NK-92 treated with Interleukin-12 subunit alpha and Interleukin-12 subunit beta, amount 100 ng/mL, for 24 hours (cell line): ENCODE measurements at places on chromosomes 4 and X.

- no peak for DNase-seq
Observed at GRCh38 chrX:24298191-24298590, 15.7 kb downstream of the SUPT20HL2 start.

DNA sequence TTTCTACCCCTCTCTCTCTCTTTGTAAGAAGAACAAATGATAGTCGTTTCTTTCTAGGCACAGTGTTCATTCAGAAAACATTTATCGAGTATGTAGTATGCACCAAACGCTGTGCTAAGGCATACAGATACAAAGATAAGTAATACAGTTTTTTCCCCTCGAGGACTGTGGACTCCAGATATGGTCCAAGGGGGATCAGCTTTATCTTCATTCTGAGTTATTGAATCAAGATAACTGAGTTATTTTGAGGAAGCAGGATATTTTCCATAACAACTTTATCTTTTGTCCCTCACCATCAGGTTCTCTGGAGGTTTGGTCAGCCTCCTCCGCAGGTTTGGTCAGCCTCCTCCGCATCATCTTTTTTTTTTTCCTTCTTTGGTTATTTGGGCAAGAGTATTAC is 15.0 kb downstream of the EREG start:
- DNase-seq, result no peak

GRCh38 chrX:39499996-39500395 is 597.8 kb downstream of the BCOR start:
- no peak for DNase-seq

DNA sequence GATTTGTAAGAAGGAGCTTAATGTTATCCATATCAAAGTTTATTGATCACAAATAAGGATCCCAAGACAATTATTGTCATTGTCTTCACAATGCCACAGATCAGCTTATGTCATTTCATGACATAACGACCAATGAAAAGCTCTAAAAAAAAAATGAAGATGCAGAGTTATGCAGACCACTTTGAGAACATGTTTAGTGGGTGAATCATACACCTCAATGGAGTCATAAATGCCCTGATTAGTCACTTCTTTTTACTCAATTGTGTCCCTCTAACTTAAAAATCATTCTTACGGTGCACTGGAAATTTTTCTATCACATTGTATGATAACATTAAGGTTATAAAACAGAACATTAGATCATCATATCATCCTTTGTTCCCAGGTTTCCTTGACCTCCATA is 87.6 kb upstream of the GABRG1 start:
- no peak for DNase-seq

DNA sequence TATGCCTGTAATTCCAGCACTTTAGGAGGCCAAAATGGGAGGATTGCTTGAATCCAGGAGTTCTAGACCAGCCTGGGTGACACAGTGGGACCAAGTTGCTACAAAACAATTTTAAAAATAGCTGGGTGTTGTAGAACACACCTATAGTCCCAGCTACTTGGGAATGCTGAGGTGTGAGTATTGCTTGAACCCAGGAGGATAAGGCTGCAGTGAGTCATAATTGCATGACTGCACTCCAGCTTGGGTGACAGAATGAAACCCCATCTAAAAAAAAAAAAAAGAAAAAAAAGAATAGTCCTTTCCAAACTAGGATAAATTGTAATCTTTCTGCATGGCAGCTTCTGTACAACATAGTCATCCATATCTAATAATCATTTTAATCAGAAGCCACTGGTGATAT is 270.1 kb upstream of the INTU start:
- DNase-seq, result no peak

DNA sequence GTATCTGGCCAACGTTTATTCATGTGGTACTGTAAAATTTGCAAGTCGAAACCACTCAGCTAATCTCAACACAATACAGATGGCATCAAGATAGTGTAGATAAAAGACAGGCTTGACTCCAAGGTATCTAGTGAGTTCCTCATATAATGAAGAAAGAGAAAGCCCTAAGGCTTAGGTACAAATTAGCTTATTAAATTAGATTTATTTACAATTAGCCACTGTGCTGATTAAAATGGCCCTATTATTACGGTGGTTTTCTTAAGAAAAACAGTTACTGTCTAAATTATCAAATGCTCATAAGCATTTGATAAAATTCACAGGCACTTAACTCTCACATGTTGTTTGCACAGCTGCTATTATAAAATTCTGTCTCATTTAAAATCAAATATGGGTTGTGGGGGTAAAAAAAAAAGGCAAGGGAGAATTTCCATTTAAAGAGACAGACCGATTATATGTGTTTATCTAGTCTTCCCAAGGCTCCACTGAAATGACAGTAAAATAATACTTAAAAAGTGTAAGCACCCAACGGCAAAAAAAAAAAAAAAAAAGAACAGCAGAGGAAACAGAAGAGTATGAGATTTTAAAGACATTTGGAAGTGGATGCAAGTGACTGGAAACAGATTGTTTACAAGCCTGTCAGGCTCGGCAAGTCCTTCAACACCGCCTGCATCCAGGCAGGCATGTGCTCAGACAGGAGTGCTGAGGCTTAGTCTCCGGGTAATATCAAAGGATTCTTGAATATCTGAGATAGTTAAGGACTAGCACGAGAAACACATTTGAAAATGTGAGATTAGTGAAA is 55.1 kb downstream of the FAM13A start:
- DNase-seq, result no peak

DNA sequence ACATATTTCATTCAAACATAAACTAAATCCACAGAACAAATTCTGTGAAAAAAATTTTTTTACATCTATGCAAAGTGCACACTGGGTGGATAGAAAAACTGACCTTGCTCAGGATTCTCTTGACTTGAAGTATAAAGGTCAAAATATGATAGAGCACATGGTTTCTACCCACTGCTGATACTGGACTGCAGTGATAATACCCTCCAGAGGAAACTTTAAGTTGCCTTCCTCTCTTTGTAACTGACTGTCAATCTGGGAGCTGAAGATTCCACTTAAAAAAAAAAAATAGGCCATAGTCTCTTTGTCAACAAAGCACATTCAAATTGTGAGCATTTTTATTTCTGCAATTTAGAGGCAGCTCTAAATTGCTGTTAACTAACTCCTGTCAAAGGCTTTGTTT is 3.2 kb upstream of the AMMECR1 start:
- DNase-seq, result no peak

DNA sequence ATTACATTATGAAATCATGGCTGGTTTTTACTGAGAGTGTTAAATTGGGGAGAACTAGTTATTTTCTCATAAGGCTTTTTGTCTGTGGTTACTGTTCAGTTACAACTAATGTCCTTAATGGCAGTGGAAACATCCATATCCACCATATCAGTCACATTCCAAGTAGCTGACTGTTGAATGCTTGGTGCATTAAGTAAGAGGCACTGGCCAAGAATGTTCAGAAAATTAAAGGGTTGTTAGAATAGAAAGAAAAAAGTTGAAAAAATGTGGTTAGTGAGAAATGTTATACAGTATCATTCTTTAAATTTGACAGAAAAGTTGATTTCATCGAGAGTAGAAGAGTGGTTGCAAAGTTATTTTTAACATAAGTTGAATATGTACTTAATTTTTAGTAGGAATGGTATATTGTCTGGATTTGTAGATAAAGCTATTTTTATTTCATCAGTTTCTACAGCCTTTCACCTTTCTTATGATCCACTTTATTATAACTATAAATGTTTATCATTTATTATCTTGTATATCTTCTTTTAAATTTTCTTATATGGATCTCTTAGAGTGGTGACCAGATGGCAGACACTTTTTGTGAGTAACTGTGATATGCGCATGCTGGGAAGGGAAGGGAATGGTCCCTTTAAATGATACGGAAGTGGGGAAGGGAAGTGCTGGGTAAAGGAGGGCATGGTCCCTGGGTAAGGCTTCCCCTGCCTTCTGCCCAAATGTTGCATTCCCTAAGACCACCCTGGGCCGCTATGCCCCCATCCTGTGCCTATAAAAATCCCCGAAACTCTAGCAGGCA is 2407.1 kb downstream of the ARAP2 start:
- no peak for DNase-seq

DNA sequence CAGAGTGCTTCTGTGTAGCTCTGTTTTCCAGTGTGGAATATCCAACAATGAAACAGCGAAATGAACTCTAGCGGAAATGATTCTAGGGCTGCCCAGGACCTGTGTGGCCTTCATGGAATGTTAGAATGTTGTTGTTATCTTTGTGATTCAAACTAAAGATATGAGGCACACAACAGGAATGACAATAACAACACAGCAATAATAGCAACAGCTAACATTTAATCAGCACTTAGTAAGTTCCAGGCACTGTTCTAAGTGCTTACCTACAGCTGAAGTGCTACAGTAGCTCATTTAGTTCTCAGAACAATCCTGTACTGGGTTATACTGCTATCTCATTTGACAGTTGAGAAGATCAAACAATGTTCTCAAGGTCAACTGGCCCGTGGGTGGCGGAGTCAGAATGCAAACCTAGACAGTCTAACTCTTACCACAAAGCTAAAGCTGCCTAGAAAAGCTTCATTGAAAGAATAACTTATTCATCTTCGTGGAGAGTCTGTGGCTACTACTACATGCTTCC is 63.7 kb downstream of the MAML3 start:
- DNase-seq, result no peak

DNA sequence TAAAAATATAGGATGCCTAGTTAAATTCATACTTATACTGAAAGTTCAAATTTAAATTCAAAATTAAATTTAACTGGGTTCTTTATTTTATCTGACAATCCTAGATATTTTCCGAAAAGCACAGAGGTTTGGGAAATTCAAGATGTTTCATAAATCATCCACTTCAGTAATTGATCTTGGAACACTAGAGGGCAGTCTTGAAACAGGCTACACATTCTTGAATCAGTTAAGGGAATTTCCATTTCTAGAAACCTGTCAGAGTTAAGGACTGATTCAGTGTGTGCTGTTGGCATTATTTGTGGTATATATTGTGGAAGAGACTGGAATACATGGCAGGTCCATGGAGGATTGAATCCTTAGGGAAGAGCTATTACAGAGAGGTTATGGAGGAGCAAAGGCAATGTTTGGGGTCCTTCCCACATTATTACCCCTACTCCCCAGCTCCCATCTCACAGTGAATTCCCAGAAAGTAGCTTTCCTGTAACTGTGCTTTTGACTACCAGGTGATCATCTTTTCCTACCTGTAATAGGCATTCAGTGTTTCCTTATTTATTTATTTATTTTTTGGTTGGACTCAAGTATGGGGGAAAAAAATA is 92.9 kb downstream of the EGF start:
- no peak for DNase-seq

- DNase-seq, result no peak
Observed at GRCh38 chr4:174435974-174436373, 86.3 kb downstream of the HPGD start.

DNA sequence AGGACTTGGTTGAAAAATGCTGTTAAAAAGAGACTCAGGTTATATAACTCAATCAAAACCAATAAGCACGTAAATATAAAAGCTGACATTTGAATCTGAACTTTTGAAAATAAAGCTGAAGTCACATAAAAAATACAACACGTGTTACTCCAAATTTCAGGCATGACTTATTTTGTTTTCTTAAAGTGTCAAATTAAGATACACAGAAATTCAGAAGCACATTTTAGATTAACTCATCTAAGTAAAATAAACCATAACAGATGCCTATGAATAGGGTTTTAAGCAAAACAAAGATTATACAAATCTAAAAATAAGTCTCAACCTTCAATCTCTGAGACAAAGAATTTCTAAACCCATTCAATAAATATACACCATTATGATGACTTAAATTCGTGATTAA is 124.8 kb downstream of the ANTXR2 start:
- no peak for DNase-seq

GRCh38 chrX:1558761-1559468 is 21.9 kb upstream of the P2RY8 start:
- DNase-seq, result no peak

DNA sequence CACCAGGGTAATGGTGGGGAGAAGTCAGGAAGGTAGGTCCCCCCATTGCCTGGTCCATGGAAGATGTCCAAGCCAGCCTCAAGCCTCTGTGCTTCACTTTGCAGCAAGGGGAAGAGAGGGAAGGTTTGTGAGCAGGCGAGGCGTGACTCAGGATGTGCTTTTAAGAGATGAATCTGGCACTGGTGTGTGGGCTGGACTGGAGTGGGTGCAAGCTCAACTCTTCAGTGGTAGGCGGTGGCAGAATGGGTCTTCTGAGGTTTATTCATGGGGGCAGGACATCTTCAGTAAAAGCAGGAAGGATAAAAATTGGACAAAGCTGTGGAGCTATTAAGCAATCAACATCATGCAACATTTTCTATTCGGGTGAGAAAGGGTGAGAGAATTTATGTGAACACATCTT is 19.4 kb downstream of the GPM6B start:
- DNase-seq, result no peak
